ENCODE measurements at places on chromosomes 11 and 22.

- DNase-seq = no peak
These were observed 84.0 kb upstream of the PITPNB start for GRCh38 chr22:28002863-28003565.

DNA sequence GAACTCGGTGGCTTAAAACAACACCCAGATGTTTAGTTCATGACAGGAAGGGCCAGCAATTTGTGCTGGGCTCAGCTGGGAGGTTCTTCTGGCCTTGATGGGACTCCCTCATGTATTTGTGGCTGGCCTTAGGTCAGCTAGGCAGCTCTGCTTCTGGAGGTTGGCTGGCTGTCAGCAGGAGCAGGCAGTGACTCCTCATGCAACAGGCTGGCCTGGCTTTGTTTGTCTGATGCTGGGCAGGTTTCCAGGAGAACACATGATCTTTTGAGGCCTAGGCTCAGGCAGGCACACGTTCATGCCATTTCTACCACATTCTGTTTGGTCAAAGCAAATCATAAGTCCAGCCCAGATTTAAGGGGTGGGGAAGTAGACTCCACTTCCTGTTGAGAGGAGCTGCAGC, 571.2 kb downstream of the TBC1D22A start:
- peak; percentile 97 for DNase-seq

- DNase-seq = no peak
These were observed 22.9 kb downstream of the FLI1 start for GRCh38 chr11:128716661-128717210.

DNA sequence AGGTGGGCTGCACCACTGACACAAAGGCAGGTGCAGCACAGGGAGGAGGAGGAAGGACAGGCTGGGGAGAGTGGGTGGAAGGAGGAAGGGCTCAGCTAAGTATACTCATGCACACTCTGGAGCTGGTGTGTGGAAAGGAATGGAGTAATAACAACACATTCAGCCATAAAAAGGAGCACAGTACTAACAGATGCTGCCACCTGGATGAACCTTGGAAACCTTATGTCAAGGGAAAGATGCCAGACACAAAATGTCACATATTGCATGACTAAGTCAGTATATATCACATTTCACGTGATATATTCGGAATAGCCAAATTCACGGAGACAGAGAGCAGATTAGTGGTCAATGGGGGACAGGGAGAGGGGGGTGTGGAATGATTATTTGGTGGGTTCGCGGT, 389.6 kb upstream of the SYN3 start:
- DNase-seq = peak; percentile 38

DNA sequence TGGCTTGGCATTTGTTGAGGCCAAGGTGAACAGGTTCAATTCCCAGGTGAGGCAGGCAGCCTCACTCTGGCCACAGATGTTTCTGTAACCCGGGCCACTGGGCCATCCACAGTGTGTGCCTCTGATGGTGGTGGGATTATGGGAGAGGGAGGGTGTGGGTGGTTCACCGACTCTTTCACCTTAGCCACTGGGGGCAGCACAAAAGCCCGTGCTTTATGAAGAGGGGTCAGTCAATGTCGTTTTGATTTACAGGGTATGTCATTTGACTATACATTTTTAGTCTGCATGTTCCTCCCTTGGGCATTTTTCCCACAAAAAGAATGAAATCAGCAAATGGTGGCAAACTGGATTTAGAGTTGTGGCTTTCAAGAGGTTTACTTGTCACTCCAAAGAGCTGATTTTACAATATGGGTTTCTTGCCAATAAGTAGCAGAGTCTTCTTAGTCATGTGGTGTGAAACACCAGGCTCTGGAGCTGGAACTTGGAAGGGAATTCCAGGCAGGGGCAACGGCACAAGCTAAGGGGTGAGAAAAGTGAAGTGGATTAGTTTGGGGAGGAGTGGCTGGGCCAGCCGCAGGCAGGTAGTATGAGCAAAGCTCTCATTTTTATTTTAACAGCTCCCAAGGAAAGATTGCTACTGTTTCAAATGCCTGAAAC, 217.8 kb upstream of the ZBED5 start:
- DNase-seq = no peak

DNA sequence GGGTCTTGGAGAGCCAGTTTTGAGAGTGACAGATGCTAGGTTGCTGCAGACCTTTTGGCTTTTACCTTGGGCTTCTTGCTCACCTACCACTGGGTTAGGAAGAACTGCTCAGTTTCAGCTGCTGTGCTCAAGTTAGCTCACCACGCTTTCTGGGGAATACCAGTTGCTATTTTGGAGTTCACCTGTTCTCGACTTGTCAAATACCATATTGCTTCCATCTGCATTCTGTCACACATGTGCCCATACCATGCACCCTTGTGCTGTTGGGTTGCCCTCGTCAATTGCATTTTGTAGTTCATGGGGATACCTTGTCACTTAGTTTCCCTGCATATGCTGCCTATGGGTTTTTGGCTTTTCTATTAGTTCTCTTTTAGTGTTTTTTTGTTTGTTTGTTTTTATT, 23.0 kb upstream of the BARX2 start:
- no peak for DNase-seq
